Adipocyte (in vitro differentiated cells): ENCODE measurements at places on chromosomes 12 and 14.

- DNase-seq, result peak; percentile 26
These were observed 107.0 kb downstream of the PTCSC3 start for GRCh38 chr14:36069535-36069900.

DNA sequence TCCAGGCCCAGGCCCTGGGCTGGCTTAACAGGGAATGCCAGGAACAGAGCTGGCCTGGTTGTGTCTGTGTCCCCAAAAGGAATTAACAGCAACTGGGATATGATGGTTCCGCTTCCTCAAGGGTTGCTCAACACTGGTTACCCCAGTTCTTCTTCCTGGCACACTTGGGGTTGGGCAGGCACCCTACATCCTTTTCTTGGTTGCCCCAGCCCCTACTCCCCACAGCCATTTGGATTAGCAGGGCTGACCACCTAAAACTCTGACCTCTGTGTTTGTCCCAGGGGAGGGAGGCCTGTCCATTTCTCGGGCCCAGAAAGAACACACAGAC lies 30.8 kb downstream of the NCKAP5L start:
- no peak for DNase-seq

DNA sequence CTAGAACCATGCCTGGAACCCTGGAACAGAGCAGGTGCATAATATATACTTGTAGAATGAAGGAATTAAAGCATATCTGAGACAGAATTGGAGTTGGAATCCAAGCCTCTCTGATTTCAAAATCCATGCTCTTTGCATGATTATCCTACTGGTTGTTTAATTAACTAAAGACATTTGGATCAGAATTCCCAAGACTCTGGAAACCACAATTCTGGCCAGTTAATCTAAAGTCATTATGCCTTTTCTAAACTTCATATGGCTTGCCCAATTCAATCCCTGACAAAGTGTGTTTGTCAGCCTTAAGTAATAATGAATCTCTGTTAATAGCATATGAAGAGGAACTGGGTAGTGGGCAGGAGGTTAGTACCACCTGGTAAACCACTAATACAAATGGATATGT lies 422.6 kb downstream of the ATP23 start:
- DNase-seq, result no peak

DNA sequence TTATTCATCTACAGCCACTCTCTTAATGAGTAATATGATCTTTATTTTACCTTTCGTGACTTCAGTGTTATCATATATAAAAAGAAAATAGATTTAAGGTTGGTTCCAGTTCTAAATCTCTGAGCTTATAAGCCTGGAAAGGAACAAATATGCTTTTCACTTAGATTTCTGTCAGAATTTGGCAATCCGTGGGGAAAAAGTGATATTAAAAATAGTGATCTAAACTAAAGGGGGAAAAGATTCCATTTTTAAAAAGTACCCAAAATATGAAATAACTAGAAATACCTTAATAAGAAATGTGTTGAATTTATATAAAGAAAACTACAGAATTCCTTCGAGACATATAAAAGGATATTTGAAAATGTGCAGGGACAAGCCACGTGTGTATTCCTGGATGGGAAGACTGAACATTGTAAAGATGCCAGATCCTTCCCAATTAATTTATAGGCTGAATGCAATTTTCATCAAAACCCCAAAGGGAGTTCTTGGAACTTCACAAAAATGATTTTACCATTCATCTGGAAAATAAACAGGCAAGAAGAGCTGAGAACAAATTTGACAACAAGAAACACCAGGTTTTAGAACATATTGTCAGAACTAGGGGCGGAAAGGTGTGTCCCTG lies 142.5 kb downstream of the EFCAB11 start:
- no peak for DNase-seq

DNA sequence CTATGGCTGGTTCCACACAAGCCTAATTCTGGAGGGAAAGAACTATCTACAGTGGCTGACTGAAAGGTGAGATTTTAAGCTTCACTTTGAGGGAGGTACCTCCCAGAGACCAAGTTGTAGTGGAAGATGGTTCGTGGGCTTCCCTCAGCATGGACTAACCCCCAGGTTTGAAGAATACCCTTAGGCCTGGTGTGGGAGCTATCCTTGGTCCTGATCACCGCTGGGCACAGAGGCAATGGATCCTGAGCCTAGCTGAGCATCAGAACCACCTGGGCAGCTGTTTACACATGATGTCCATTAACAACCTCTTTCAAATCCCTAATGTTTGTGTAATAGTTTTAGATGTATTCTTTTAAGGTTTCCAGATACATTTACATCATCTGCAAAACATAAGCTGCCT lies 10.3 kb downstream of the DAO start:
- DNase-seq, result peak; percentile 5

GRCh38 chr12:86091681-86092080 lies 164.5 kb downstream of the MGAT4C start:
- DNase-seq, result no peak

DNA sequence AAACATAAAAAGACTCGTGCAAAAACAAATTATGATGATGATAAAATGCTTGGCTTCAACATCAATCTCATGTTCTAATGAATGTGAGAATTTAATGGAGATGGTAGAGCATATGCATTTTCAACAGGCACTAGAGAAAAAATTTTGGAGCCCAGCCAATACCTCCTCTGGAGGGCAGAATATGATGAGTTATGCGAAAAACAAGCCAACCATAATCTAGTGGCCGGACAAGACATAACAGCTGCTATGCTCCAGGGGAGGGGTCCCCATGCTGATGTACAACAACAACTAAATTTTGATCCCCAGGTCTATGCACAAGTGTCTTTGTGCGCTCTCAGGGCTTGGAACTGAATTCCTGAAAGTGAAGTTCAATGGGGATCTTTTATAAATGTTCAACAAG lies 1197.5 kb downstream of the LRFN5 start:
- DNase-seq, result no peak

DNA sequence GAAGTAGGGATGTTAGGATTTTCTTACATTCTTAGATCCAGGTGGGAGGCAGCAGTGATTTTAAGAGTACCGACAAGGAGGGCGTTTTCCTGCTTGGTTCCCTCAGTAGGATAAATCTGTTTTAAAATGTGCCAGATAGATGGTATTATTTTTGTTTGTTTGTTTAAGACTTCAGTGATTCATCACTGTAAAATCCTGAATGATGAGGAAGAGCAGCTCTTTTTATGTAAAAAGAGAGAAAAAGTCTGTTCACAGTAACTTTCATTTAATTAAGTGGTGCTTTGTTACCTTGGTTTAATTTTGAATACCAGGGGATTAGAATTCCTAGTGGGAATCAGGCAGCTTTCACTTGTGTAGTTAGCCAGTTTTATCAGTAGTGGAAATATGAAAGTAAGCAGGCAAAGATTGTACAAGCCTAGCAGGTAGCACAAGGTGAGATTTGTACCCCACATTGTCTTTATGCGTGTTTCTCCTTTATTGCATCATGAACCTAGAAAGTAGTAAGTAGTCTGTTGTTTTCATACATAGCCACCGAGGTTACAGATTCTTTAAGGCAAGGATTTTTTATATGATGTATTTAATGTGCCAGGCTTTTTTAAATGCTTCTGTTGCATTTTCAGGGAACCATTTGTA lies 349.6 kb downstream of the CCDC91 start:
- peak; percentile 15 for DNase-seq

DNA sequence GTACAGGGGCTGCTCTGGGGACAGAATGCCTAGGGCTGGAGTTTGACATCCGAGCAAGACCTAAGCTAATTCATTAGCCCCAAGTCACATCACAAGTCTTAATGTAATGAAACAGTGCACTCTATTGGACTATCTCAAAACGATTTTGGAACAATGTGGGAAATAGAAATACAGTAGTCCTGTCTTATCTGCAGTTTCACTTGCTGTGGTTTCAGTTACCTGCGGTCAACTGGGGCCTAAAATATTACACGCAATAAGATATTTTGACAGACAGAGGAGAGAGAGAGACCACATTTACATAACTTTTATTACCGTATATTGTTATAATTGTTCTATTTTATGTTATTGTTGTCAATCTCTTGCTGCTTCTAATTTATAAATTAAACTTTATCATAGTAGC lies 21.1 kb downstream of the MOAP1 start:
- no peak for DNase-seq

- peak; percentile 69 for DNase-seq
These were observed 59.6 kb upstream of the NCOR2 start for GRCh38 chr12:124626971-124627411.

- DNase-seq, result no peak
These were observed 312.9 kb downstream of the ITPR2 start for GRCh38 chr12:26520109-26520508.

DNA sequence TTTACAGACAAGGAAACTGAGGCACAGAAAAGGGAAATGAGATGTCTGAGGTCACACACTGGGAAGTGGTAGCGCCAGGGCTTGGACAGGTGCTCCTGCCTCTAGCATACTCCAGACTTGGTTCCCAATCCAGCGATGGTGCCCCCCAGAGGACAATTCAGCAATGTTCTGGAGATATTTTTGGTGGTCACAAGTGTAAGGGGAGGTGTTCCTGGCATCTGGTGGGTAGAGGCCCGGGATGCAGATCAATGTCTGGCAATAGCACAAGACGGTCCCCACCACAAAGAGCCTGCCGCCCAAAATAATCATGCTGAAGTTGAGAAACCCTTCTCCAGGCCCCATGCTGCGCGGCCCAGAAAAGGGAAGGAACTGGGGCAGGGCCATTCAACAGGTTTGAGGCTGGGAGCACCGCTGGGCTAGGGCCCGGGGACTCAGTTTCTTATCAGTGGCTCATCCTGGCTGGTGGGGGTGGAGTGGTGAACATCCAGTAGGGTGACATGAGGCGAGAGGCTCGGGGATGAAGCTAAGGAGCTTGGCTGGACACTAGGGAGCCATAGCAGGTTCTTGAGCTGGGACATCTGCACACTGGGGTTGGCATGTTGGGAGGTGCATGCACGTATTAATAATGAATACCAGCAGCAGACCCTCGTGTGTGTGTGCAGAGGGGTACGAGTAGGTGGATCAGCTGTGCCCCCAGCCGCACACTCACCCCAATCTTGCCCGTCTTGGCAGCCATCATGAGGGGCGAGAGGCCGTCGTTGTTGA lies 35.1 kb downstream of the TRPV4 start:
- DNase-seq, result no peak

GRCh38 chr14:54650959-54651351 lies 84.0 kb downstream of the SAMD4A start:
- no peak for DNase-seq

GRCh38 chr14:99757331-99758070 lies 35.7 kb upstream of the EML1 start:
- DNase-seq, result peak; percentile 91

DNA sequence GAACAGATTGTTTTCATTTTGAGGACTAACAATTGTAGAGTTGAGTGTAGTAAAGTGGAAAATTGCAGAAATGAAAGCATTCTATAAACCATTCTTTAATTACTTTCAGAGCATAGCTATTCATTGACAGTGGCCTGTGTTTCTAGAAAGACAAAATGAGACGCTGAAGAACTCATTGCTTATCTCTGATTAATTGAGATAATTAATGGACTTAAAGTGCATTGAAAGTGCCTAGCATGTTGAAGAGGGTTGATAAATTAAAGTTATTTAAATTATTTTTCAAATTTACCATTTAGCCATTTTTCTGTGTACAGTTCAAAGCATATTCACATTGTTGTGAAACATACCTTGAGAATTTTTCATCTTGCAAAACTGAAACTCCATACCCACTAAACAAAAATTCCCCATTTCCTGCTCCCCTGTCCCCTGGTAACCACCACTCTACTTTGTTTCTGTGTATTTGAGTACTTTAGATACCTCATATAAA lies 57.4 kb downstream of the DAAM1 start:
- DNase-seq, result no peak

DNA sequence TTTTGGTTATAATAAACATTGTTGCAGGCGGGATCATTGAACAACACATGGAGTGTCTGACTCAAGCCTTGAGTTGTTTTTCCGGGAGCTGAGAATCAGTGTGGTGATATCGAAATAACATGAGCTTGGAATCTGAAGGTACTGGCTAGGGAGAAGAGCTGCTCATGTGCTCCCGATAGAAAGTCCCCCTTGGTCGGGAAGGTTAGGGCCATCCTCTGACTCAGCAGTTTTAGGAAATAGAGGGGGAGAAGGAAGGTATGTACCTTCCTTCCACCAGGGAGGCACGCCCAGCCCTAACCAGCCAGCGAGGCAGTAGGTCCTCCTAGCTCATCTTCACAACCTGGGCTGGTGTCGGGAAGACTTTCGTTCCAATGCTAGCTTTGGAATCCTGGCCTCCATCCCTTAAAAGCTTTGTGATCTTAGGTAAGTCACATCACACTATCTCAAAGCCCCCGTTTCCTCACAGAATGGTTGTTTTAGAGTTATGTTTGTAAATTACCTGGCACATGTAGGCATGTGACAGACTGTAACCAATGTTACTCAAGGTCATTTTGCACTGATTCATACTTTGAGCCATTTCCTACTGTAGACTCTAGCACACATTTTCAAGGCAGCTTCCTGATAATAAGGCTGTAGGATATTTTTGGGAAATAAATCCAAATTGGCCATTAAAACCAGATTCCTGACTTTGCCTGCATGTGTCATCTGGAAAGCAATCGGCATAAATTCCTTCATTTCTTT lies 1.9 kb upstream of the RAB35 start:
- DNase-seq, result peak; percentile 41

GRCh38 chr12:11765817-11766794 lies 116.6 kb downstream of the ETV6 start:
- peak; percentile 79 for DNase-seq

- no peak for DNase-seq
These were observed 158.6 kb downstream of the DICER1 start for GRCh38 chr14:94998685-94999084.

DNA sequence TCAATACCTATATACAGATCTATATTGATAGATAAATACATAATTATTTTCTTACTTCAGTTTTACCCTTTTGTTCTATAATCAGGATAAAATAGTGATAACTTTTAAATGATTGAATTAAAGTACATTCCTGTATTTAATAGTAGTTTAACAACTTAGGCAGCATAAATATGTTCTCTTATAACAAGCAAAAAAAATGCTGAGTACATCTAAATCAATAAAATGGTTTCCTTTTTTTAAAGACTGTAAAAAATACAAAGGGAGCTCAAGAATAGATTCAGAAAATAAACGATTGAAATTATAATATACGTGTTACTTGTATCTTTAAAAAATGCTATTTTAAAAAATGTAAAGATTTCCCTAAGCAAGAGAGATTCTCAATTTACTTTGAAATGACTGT lies 393.7 kb upstream of the TMEM132C start:
- no peak for DNase-seq

- peak; percentile 94 for DNase-seq
These were observed 194.0 kb downstream of the DPF3 start for GRCh38 chr14:72699852-72700257.

DNA sequence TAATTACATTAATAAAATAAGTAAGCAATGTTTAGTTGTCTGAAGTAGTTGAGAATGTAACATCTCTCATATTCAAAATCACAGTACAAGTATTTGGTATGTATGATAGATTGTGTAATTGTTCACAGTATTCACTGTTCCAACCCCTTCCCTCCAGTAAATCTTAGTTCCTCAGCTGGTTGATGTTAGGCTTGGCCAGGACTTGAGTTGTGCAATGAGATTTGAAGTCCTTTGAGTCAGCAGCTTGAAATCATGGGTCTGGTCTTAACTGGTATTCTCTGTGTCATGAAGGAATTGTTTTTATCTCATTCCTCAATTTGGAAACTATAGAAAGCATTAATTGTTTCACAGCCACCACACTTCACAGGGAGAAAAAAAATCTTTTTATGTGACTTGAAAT lies 477.1 kb downstream of the FSCB start:
- no peak for DNase-seq
